ENCODE measurements at places on chromosomes 6 and 20.

GRCh38 chr6:6584310-6585002 lies 4.1 kb upstream of the LY86 start:
- DNase-seq = no peak

- no peak for DNase-seq
Observed at GRCh38 chr20:3068075-3068474, 3.3 kb upstream of the OXT start.

DNA sequence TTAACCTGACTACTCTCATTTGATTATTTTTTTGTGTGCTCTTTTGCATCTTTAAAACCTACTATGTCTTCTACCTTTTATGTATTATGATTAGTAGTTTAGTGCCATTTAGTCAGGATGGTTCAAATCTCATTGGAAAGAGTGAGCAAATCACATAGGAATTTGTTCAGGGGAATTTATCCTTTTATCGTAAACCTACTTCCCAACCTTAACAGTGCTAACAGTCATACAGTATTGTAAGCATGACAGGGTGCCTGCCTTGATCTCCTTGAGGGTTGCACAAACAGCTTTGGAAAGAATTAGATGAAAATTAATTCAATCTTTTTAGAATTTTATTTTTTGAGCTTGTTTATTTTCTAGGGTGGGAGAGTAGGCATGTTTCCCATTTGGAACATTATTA lies 18.3 kb downstream of the RNF8 start:
- no peak for DNase-seq

DNA sequence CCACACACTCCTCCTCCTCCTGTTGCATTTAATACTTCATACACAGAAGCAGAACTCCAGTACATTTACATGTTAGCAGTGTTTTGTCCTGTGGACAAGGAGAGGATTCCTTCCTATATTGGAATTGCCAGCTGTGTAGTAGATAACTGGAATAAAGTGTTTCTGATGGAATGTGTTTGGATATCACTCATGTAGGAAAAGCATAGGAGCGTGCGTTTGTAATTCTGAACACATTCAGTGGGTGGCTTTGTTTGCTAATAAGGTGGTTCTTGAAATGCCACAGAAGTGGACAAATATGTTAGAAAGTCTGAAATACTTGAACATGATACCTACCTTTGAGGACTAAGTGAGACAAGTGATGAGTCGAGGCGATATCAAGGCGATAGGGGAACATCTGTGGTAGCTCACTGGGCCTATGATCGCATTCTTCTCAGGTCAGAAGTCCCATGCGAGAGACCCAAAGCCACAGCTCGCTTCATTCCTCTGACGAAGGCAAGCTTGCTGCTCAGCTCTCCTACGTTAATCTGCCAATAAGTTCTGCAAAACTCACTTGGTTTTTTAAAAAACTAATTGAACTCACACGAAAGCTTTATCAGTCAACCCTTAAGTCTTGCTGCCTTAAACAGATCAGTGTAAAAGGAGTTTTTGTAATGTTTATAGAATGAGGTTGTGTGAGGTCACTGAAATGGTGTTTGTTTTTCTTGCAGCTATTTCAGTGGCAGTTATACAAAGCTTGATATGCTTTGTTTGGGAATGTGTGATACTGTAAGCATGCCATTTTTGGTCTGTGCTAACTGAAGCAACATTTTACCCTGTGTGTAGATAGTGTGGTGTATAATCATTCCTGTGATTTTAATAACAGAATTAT lies 159.9 kb downstream of the SOX4 start:
- DNase-seq = no peak

DNA sequence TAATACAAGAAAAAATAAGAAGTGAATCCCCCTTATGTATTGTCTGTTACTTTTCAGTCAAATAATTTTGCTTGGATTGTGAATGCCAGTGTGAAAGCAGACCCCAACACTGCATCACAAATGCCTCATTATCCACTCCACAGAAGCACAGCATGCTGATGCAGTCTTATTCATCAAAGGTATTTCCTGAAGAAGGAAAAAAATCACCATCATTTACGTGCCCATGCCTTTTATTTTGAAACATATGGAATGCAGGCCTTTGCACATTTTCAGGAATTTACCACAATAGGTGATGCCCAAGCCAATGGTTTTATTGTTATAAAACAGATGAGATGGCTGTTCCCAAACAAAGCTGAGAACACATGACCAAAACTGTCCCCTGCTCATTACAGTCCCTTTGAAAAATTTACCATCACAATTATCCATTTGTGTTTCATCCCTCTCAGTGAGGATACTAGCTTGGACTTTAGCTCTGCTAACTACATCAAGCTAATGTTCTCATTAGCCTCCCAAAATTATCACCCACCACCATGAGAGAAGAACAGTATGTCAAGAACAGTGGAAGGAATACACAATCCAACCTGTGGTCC lies 180.6 kb upstream of the HTR1E start:
- DNase-seq = no peak

GRCh38 chr20:63072991-63073737 lies 66.4 kb upstream of the BHLHE23 start:
- no peak for DNase-seq

DNA sequence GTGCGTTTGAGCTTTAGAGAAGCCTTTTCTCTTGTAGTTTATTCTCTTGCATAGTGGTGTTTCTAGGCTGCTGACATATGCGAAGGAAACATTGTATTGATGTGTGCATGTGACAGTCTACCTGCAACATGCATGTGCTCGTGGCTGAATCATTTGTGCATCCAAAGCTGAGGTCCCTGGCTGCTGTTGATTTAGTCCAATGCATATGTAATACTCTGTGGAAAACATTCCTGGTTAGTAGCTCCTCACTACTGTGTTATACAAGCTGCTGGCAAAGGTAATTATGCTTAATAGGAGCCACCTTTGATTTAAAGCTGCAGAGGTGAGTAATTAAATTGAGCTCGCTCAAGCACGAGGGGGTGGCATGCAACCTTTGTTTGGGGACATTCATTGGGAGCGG lies 24.5 kb downstream of the TSHZ2 start:
- no peak for DNase-seq

DNA sequence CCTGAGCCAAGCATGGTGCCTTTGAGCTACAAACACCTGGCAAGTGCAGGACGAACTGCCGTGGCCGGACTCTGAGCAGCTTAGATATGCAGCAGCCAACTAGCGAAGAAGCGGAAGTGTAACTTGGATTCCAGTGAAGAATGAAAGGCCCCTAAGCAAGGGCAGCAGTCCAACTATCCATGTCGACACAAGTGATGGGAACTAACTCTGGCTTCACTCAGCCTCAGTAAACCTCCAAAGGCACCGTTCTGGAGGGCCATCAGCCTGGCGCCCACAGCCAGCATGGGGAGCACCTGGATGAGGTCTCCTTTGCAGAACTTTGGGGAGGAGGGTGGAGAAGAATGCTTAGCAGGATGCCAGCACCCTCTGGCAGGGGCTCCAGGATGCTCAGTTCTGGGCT lies 78.4 kb upstream of the MLN start:
- no peak for DNase-seq

- peak; percentile 43 for DNase-seq
Observed at GRCh38 chr20:9180481-9181257, 111.8 kb downstream of the PLCB4 start.

GRCh38 chr6:97150932-97151331 lies 132.1 kb downstream of the MMS22L start:
- DNase-seq = no peak

- DNase-seq = no peak
Observed at GRCh38 chr20:5470943-5471342, 154.2 kb upstream of the PROKR2 start.

- no peak for DNase-seq
Observed at GRCh38 chr6:41680182-41680965, 42.1 kb downstream of the MDFI start.

DNA sequence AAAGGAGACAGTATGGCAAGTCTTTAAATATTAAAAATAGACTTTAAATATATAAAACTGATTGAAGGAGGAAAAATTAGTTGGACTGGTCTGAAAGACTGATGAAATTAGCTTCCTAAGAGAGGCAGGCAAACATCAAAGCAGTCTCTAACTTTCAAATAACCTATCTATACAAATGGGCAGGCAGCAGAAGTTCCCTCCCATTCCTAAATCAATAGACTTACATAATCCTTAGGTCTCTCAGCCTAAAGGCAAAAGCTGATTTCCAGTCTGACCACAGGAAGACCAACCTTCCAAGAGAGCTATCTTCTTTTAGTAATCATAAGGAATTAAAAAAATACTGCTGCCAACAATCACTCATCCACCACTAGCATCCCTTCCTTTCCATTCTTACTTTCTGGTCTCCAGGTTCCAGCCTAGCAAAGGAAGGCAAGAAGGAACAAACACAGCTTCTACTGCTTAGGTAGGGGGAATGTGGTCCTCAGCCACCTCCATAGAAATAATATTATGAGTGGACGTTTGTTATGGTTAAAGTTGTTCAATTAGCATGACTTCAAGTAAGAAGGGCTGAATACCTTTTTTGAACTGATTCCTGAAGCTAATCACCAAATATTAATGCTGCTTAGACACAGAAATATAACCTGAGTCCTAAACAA lies 44.1 kb downstream of the SESN1 start:
- DNase-seq = no peak

GRCh38 chr6:34904990-34905613 lies 16.0 kb downstream of the ANKS1A start:
- DNase-seq = no peak
